ENCODE measurements at places on chromosomes 5 and 9. TPM values are rescaled to one million over a fixed set of nuclear protein-coding genes. Genes with fewer than 3 reads are reported as not detected.

DNA sequence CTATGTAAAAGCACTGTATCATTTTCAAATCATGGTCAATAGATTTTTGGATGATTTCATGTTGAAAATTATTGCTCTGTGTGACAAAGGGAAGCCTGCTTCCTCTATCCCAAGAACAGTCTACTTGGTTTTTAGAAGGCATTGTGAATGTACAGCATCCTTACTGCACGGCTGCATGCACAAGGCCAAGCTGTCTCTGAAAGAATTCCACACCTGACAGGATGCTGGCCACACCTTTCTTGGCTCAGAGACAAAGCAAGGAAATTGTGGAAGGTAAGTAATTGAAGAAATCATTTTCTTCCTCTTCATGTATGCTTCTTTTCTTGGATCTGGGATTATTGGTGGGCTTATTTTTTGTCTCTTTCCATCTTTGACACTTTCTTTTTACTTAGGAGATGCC lies 53.7 kb upstream of the VCAN start:
- DNase-seq, result no peak
- H3K36me3 ChIP-seq, result no peaks in the 10 kb centered on the region
- H3K4me1 ChIP-seq, result no peaks in the 10 kb centered on the region
- peaks cover 3% of the 10 kb centered on the region for H3K27me3 ChIP-seq

GRCh38 chr9:111978616-111979015 lies 82.0 kb downstream of the UGCG start:
- H3K27me3 ChIP-seq, result no peaks in the 10 kb centered on the region
- H3K36me3 ChIP-seq, result no peaks in the 10 kb centered on the region
- H3K4me3 ChIP-seq, result no peak overlapping the region
- no peak overlapping the region for H3K27ac ChIP-seq
- no peak for DNase-seq

GRCh38 chr9:113967380-113967779 lies 91.3 kb downstream of the ZNF618 start:
- H3K4me3 ChIP-seq, result no peak overlapping the region
- peaks cover 4% of the 10 kb centered on the region for H3K27me3 ChIP-seq
- H3K36me3 ChIP-seq, result no peaks in the 10 kb centered on the region
- no peak overlapping the region for H3K27ac ChIP-seq
- H3K4me1 ChIP-seq, result no peaks in the 10 kb centered on the region
- DNase-seq, result no peak

STC2 gene
- polyA plus RNA-seq, result not detected

NKD2 gene
- not detected for polyA plus RNA-seq

DNA sequence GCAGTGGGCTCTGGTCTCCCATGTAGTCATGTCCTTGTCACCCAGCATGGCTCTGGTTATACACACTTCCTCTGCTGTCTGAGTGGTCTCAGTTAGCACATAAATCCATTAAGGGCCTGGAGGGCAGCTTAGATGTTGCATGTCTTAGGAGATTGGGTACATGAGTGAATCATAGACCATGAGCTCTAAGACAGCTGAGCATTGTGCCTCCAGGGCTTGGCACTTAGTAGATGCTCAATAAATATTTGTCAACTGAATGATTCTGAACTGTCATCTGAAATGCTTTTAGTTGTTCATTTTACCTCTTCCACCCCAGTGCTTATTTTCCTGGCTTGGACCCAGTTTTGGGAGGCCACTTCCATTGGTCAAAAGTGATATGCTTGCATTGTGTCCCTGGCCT lies 135.6 kb downstream of the BOD1 start:
- H3K4me1 ChIP-seq, result no peaks in the 10 kb centered on the region
- no peaks in the 10 kb centered on the region for H3K36me3 ChIP-seq
- H3K27me3 ChIP-seq, result peaks cover 2% of the 10 kb centered on the region
- H3K4me3 ChIP-seq, result no peak overlapping the region
- H3K27ac ChIP-seq, result no peak overlapping the region
- no peak for DNase-seq

IFNK gene
- polyA plus RNA-seq, result not detected

RAB3C gene
- not detected for polyA plus RNA-seq

GRCh38 chr5:164303646-164304215 lies 798.3 kb downstream of the MAT2B start:
- H3K36me3 ChIP-seq, result no peaks in the 10 kb centered on the region
- no peaks in the 10 kb centered on the region for H3K27me3 ChIP-seq
- no peak overlapping the region for H3K4me3 ChIP-seq

FAM193B gene
- 3.4 TPM for polyA plus RNA-seq

SLIT3 gene
- 0.90 TPM for polyA plus RNA-seq

PCDHA4 gene
- not detected for polyA plus RNA-seq

DNA sequence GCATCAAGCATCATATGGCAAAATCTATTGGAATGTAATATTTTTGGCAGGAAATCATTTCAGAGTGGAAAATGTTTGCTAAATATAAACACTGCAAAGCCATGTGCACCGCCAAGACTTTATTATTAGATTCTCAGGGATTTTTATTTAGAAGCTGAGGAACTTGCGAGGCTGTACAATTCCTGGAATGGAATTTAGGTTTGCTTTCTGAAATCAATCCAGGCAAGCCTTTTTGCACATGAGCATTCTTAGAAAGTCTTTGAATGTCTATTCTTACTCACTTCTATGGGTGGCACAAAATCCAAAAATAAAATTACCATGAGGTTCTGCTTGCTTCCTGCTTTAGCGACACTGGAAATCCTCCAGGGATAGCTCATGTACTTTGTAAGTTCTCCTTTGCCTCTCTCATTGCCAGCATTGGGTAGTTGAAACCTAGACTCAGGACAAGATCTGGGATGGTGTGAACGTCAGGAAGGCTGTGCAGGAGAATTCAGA lies 71.5 kb upstream of the PALM2AKAP2 start:
- no peak overlapping the region for H3K4me3 ChIP-seq
- DNase-seq, result no peak
- H3K27me3 ChIP-seq, result peaks cover 2% of the 10 kb centered on the region
- H3K36me3 ChIP-seq, result no peaks in the 10 kb centered on the region
- no peak overlapping the region for H3K27ac ChIP-seq

DNA sequence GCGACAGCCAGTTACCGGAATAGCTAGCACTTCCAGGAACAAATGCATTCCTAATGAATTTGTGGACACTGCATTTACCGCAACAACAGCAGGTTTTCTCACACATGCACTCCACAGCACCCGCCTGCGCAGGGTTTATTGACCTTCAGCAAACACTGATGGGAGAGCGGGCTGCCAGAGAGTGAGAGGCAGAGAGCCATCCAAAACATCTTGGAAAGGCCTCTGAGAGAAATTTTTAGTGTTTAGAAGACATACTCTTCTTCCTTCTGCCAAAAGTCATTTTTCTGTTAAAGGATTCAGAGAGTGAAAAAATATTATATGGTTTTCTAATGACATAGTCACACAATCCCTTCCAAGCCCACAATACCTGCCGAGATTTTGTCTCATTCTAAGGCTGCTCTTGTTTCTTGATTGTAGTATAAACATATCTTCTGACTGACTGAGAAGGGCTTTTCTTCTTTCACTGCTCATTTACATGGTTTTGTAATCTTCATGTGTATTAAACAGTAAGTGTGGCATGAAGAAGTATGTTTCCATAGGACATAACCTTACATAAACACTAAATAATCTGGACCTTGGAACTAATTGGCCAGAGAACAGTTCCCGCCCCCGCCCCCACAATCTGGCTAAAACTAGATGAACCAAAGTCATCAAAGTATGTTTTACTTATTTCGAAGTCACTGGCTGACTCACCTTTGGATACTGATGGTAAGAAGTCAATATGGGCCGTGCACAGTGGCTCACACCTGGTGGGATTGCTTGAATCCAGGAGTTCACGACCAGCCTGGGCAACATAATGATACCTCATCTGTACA lies 432.5 kb upstream of the MEF2C start:
- no peak for DNase-seq
- H3K27ac ChIP-seq, result no peak overlapping the region
- H3K27me3 ChIP-seq, result no peaks in the 10 kb centered on the region
- peaks cover 34% of the 10 kb centered on the region for H3K4me1 ChIP-seq
- H3K36me3 ChIP-seq, result no peaks in the 10 kb centered on the region

GRCh38 chr5:76642390-76643040 lies 19.3 kb upstream of the F2RL2 start:
- H3K4me1 ChIP-seq, result peaks cover 13% of the 10 kb centered on the region
- peaks cover 12% of the 10 kb centered on the region for H3K27me3 ChIP-seq
- H3K4me3 ChIP-seq, result no peak overlapping the region
- H3K27ac ChIP-seq, result no peak overlapping the region
- peaks cover 23% of the 10 kb centered on the region for H3K36me3 ChIP-seq

DNA sequence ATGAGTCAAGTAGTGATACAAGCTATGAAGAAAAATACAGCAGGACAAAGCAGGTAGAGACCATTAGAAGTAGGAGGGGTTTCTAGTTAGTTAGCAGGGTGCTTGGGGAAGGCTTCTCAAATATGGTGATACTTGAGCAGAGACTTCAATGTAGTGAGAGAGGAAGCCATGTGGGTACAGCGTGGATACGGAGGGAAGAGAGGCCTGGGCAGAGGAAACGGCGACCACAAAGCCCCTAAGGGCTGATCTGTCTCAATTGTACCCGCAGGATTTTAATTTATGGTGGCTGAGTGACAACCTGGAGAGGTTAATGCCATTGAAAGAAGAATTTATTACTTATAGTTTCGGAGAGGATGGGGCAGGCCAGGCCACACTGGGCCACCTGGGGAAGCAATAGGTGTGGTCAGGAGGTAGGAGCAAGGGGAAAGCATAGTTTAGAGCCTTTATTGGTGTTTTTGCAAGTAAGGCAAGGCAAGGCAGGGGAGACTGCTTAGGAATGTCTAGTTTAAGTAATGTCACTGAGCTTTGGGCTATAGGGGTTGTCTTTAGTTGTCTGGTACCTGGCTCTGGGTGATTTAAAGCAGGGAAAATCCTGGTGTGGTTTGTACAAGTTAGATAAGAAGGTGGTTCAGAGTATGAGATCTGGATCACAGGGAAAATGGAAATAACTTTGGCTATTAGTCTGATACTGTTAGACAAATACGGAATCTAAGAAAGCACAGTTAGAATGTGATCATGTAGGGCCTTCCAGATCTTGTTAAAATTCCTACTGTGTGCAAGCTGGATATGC lies 42.6 kb downstream of the GCNT4 start:
- H3K4me1 ChIP-seq, result no peaks in the 10 kb centered on the region
- H3K27ac ChIP-seq, result no peak overlapping the region
- H3K27me3 ChIP-seq, result peaks cover 7% of the 10 kb centered on the region
- no peak overlapping the region for H3K4me3 ChIP-seq
- peaks cover 4% of the 10 kb centered on the region for H3K36me3 ChIP-seq

GRCh38 chr9:2317591-2317990 lies 302.4 kb downstream of the SMARCA2 start:
- peaks cover 4% of the 10 kb centered on the region for H3K36me3 ChIP-seq
- H3K4me1 ChIP-seq, result no peaks in the 10 kb centered on the region
- DNase-seq, result no peak
- no peak overlapping the region for H3K4me3 ChIP-seq
- H3K27me3 ChIP-seq, result peaks cover 10% of the 10 kb centered on the region
- H3K27ac ChIP-seq, result no peak overlapping the region

DNA sequence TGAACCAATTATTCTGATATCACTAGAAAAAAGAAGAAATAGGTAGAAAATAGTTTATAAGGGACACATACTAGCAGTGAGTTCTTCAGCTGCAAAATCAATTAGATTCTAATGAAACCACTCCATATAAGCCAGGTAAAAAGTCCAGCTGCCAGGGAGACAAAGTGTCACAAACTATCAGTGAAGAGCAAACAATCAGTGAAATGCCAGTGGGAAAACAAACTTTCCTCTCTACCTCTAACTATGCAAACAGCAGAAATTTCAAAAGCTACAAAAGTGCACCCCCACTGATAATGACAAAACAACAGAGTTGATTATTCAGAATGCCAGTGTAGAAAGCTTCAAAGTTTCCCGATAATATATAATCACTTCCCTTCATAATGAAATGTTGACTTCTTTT lies 637.2 kb upstream of the ITGA1 start:
- H3K27me3 ChIP-seq, result no peaks in the 10 kb centered on the region
- H3K36me3 ChIP-seq, result no peaks in the 10 kb centered on the region
- H3K27ac ChIP-seq, result no peak overlapping the region

- H3K4me1 ChIP-seq, result peaks cover 43% of the 10 kb centered on the region
- no peak overlapping the region for H3K27ac ChIP-seq
- no peak for DNase-seq
- H3K36me3 ChIP-seq, result no peaks in the 10 kb centered on the region
- H3K27me3 ChIP-seq, result peaks cover 3% of the 10 kb centered on the region
- H3K4me3 ChIP-seq, result no peak overlapping the region
Observed at GRCh38 chr5:14263113-14263512, 120.0 kb downstream of the TRIO start.

PCDHB4 gene
- not detected for polyA plus RNA-seq

AQP3 gene
- polyA plus RNA-seq, result 5.2 TPM

DNA sequence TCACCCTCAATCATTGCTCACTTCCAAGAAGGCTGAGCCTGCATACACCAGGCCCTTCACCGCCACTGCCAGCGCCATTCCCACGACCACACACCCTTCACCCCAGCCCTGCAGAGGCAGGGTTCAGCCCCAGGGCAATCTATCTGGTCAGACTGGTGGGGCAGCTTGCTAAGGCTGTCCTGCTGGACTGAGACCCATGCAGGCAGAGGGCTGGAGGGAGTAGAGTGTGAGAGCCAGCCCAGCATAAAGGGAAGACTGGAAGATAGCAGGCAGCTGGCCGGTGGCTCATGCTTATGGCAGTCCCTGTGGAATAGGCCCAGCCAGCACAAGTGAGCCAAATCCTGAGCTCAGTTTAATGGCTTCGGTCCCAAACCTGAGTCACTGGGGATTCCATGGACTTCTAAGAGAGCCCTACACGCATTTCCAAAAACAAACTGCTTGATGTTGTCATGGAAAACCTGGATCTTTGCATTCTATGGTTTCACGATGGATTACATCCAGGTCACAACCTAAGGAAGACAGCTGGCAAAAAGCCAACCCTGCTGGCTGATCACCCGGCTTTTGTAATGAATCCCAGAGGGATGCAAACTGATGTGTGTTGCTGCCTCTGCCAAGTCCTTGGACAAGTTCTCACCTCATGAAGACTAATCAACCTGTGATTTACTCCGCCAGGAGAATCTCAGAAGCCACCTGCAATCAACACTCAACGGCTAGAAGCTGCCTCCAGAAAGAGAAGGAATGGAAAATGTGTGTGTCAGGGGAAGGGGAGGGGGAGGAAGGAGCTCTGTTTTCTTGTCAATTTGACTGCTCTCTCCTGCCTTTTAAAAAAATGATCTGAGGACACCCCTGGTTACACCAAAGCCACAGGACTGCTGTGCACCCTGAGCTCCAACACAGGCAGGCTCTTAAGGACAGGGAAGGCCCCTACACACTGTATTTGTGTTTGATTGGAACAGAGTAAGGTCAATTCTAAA lies 143.6 kb downstream of the LHFPL2 start:
- no peak overlapping the region for H3K27ac ChIP-seq
- peaks cover 8% of the 10 kb centered on the region for H3K27me3 ChIP-seq
- no peak overlapping the region for H3K4me3 ChIP-seq
